Activated naive CD8-positive, alpha-beta T cell treated with anti-CD3 and anti-CD28 coated beads, Interleukin-2, amount 50 U/mL, for 16 hours (primary cell): ENCODE measurements at places on chromosomes 5 and 9.

DNA sequence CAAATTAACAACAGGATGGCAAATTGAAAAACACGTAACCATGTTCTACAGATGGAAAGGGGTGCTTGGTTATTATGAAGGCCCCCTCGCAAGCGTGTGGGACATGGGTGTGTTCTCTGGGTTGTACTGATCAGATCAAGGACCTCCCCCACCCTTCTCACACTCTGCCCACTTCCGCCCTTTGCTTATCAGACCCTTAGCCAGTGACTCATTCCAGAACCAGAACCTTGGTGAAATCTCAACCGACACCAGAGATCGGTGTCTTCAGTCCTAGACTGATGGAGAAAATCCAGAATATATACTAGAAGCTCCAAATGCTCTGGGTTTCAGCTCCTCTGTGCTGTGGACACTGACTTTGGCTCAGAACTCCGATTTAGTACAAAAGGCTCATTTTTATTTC lies 64.9 kb downstream of the PTTG1 start:
- no peak for DNase-seq

GRCh38 chr5:133489632-133490031 lies 122.7 kb downstream of the FSTL4 start:
- DNase-seq, result no peak

DNA sequence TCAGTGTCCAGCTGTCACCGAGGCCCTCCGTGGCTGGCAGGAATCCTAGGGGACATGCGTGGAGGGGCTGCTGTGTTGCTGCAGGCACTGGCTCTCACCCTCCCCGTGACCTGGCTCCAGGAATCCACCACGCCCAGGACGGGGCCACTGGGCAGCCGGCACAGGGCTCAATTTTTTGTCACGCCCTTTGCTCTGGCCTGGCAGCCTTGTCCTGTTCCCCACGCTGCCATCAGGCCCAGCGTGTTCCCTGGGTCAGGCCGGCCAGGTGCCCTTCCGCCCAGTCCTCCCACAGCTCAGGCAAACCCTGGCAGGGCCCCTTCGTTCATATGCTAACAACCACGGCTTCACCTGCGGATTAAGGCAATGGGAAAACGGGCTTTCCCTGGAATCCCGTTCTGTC lies 37.3 kb downstream of the PROP1 start:
- DNase-seq, result no peak

DNA sequence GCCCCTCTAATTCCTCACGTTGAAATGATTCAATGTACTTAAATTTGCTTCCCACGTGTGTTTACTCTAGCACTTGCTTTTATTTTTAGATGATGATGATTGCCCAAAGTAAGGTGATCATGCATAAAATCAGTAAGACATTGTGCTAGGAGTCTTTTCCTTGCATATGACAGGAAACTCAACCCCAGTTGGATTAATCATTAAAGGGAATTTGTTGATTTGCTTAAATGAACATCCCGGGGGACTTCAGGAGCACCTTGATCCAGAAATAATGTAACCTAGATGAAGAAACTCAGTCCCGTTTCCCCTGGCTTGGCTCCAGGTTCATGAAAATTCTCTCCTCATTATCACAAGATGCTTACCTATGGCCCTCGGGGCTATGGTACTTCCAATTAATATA lies 106.1 kb upstream of the STC2 start:
- no peak for DNase-seq

- DNase-seq, result no peak
Measured at GRCh38 chr9:99189887-99190596, 31.7 kb downstream of the ALG2 start.

- no peak for DNase-seq
Measured at GRCh38 chr5:73322437-73323076, 126.0 kb downstream of the FOXD1 start.

GRCh38 chr9:89731262-89732182 lies 126.7 kb downstream of the GADD45G start:
- DNase-seq, result no peak

GRCh38 chr5:73823508-73823925 lies 197.5 kb downstream of the ARHGEF28 start:
- no peak for DNase-seq

GRCh38 chr5:594226-594860 lies 17.8 kb upstream of the CEP72 start:
- DNase-seq, result no peak

GRCh38 chr9:13832446-13832845 lies 481.5 kb downstream of the NFIB start:
- no peak for DNase-seq

- no peak for DNase-seq
Measured at GRCh38 chr9:129677456-129677855, 12.0 kb downstream of the PRRX2 start.

GRCh38 chr9:16681652-16681987 lies 188.8 kb downstream of the BNC2 start:
- no peak for DNase-seq

DNA sequence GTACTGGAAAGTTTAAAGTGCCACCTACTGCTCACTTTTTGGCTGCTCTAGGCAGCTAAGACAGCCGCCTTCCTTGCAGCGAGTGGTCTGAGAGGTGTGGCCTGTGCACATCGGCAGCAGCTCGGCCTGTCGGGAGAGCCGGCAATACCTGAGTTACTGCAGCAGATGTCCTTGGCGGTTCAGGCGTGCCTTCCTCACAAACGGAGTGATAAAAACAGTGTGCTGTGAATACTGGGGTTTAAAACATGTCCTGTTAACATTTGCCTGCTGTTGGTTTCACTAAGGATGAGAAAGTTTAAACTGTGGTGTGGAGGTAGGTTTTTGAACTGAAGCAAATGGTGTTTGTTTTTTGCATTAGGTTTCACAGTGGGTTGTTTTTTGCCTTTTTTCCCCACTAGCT lies 12.9 kb downstream of the TRAF2 start:
- no peak for DNase-seq

DNA sequence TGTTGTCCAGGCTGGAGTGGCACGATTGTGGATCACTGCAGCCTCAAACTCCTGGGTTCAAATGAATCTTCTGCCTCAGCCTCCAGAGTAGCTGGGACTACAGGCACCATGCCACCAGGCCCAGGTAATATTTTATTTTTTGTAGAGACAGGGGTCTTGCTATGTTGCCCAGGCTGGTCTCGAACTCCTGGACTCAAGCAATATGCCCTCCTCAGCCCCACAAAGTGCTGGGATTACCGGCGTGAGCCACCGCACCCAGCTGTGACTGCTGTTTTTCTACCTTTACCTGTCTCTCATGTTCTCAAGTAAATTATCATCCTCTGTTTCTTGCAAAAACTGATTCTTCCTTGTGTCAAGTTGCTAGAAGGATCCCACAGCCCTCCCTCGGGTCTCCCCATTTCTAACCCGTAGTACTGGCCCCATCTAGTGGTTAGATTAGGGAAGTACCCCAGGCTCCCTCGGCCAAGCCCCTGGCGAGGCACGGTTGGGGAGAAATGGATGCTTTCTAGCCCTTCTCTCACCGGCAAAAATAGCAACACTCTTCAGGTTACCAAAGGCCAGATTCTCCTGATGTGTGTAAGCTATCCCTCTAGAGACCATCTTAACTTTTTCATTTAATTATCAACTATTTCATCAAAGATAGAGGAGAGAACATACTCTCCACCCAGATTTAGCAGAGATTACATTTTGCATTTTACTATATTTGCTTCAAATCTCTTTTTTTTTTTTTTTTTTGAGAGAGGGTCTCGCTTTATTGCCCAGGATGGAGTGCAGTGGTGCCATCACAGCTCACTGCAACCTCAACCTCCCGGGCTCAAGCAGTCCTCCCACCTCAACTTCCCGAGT lies 19.2 kb upstream of the TOR1B start:
- peak; percentile 55 for DNase-seq

GRCh38 chr9:89277454-89277853 lies 33.5 kb upstream of the CKS2 start:
- DNase-seq, result no peak

- no peak for DNase-seq
Measured at GRCh38 chr5:167245868-167246267, 1045.6 kb upstream of the WWC1 start.

GRCh38 chr9:95028853-95029219 lies 288.7 kb downstream of the FANCC start:
- DNase-seq, result no peak

GRCh38 chr5:144167998-144168397 lies 2.5 kb downstream of the YIPF5 start:
- no peak for DNase-seq

GRCh38 chr5:180370861-180371641 lies 17.9 kb upstream of the GFPT2 start:
- no peak for DNase-seq

- DNase-seq, result no peak
Measured at GRCh38 chr9:98962861-98963260, 19.2 kb downstream of the COL15A1 start.

DNA sequence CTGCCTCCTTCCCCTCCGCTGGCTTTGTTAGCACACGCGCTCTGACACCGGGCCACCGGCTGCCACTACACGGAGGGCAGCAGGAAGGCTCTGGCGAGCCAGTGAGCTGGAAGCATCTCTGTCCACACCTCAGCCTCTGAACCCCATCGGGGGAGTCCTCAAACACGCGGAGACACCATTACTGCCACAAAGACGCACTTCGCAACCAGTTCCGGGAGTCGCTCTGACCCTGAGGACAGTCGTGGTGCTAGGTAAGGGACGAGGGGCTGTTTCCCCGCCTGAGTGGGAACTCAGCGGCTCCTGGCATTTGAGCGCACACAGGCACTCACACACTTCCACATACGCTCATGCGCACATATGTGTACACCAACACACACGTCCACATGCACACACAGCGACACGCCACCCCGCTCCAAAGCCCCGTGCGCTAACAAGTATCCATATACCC lies 160.0 kb downstream of the C9orf152 start:
- DNase-seq, result no peak

GRCh38 chr9:34536685-34537084 lies 13.9 kb upstream of the ENHO start:
- no peak for DNase-seq

DNA sequence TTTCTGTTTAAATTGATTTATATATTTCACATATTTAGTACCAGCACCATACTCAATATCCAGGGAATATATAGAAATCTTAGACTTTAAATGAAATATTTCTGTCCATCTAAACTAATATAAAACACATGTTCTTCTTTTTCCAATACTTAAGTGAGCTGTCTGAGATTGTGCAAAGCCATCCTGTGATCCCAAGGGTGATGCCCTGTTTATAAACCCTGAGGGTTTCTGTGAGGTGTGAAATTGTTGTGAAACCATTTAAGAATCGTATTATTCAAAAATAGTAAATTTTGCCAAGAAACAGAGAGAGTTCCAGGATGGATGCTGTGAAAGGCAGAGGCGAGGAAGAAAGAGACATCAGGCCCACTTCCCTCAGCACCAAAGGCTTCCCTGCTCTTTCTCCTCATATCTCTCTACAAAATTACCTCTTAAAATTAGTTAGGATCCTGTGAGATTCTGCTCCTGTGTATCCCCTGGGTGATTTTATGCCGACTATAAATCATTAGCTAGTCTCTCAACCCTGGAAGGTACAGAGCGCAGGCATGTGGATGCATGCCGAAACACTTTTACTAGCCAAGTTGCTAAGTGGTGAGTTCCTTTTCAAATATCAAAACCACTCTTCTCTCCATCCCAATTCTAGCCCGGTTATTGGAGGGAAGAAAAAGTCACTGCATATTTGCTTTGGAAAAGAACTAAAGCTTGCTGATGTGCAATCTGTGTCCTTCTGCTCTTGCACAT lies 183.0 kb downstream of the GLIS3 start:
- no peak for DNase-seq

GRCh38 chr5:139964266-139964993 lies 78.7 kb downstream of the NRG2 start:
- no peak for DNase-seq

GRCh38 chr5:150241298-150242160 lies 48.0 kb downstream of the CAMK2A start:
- DNase-seq, result no peak

DNA sequence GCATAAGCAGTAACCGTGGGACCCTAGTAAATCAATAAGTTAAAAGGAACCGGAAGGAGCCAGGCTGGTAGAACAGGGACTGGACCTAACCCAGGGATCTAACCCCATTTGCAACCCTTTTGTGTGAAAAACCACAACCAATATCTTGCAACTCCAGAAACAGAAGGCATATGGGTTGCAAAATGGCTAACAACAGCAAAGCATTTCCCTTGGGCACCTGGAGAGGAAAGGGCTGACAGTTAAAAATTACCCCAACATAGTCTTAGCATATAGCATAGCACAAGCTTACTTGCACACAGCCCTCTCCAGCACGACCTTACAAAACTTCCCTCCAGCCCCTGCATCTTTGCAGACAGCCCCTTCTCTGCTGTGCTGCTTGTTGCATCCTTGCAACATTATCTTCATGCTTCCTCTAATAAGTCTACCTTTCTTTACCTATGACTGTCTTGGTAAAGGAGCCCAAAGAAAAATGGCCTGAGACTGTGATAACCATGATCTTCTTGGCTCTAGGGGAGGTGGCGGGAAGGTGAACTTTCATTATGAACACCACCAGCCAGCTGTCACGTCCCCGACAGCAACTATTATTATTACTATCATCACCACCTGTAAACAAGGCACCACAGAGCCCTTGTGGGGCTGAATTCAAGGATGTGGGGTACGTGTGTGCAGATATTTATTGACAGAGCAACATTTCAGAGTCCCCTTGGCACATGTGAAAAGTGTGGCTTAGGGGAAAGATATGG lies 49.8 kb downstream of the PRRC1 start:
- DNase-seq, result no peak

- DNase-seq, result no peak
Measured at GRCh38 chr5:8349855-8350254, 480.9 kb downstream of the MTRR start.
